A549 treated with DMSO at 1 μM for 4 hours (cell line): ENCODE measurements at places on chromosomes 6 and 20. TPM values are rescaled to one million over a fixed set of nuclear protein-coding genes. Genes with fewer than 3 reads are reported as not detected.

The ACAT2 gene
- total RNA-seq: 25.5 to 31.1 TPM (median 29.7 TPM) in 5 replicates

The OR11A1 gene
- total RNA-seq: not detected in 5 replicates

The DACT2 gene
- 0.20 to 0.65 TPM (median 0.53 TPM) in 5 replicates for total RNA-seq

The XKR7 gene
- 0.01 to 0.04 TPM (median 0.02 TPM) in 5 replicates for total RNA-seq

The ASIP gene
- total RNA-seq: not detected in 5 replicates

The PCNA gene
- 418 to 444 TPM (median 422 TPM) in 5 replicates for total RNA-seq

The KCNK15 gene
- 0.57 to 0.85 TPM (median 0.69 TPM) in 5 replicates for total RNA-seq

The PRL gene
- total RNA-seq: not detected in 5 replicates

The CALHM4 gene
- not detected in 5 replicates for total RNA-seq

The MPC1 gene
- total RNA-seq: 3.7 to 5.1 TPM (median 3.9 TPM) in 5 replicates

The BPI gene
- total RNA-seq: not detected in 5 replicates

The CASS4 gene
- 0.05 to 0.06 TPM (median 0.06 TPM) in 3 of 5 replicates, not detected in the others for total RNA-seq

The SOD2 gene
- 167 to 225 TPM (median 201 TPM) in 5 replicates for total RNA-seq

The FAM217A gene
- not detected in 5 replicates for total RNA-seq

The ANGPT4 gene
- 0.02 to 0.03 TPM (median 0.02 TPM) in 3 of 5 replicates, not detected in the others for total RNA-seq

The VSTM2L gene
- total RNA-seq: 6.2 to 7.2 TPM (median 7.1 TPM) in 5 replicates

The PRPH2 gene
- not detected in 5 replicates for total RNA-seq

The MLN gene
- total RNA-seq: not detected in 5 replicates

The NMBR gene
- total RNA-seq: not detected in 5 replicates

The RAET1L gene
- 0.18 to 0.58 TPM (median 0.36 TPM) in 5 replicates for total RNA-seq

The IL17F gene
- total RNA-seq: not detected in 5 replicates

The MYB gene
- 0.63 to 1.0 TPM (median 0.74 TPM) in 5 replicates for total RNA-seq

The BMP7 gene
- total RNA-seq: 0.48 to 0.91 TPM (median 0.76 TPM) in 5 replicates

The CALHM6 gene
- total RNA-seq: 0.45 TPM in 1 of 5 replicates, not detected in the others

The TMEM14B gene
- total RNA-seq: 130 to 167 TPM (median 142 TPM) in 5 replicates

The TCP11 gene
- not detected in 5 replicates for total RNA-seq

The PCED1A gene
- total RNA-seq: 20.9 to 30.2 TPM (median 28.9 TPM) in 5 replicates

The ADAM33 gene
- total RNA-seq: 0.05 to 0.06 TPM (median 0.05 TPM) in 3 of 5 replicates, not detected in the others

The SLC22A7 gene
- not detected in 5 replicates for total RNA-seq

The DNAH8 gene
- not detected in 5 replicates for total RNA-seq

The NNAT gene
- not detected in 5 replicates for total RNA-seq

The DSP gene
- total RNA-seq: 36.4 to 56.3 TPM (median 50.0 TPM) in 5 replicates

The SLC22A1 gene
- 1.2 to 2.7 TPM (median 1.9 TPM) in 5 replicates for total RNA-seq

The PTCHD4 gene
- total RNA-seq: 0.05 to 0.08 TPM (median 0.06 TPM) in 4 of 5 replicates, not detected in the other

The SLC13A3 gene
- 0.12 TPM in 1 of 5 replicates, not detected in the others for total RNA-seq

The ATP6V1G2 gene
- total RNA-seq: 0.40 to 0.77 TPM (median 0.64 TPM) in 5 replicates

The TINAG gene
- total RNA-seq: not detected in 5 replicates

The COL21A1 gene
- total RNA-seq: 0.56 to 1.4 TPM (median 0.68 TPM) in 5 replicates

The MEA1 gene
- 84.5 to 98.0 TPM (median 96.9 TPM) in 5 replicates for total RNA-seq

The COL9A1 gene
- total RNA-seq: not detected in 5 replicates

The OR2J3 gene
- not detected in 5 replicates for total RNA-seq

The TFAP2D gene
- not detected in 5 replicates for total RNA-seq

The SLC22A3 gene
- total RNA-seq: 35.0 to 46.7 TPM (median 38.2 TPM) in 5 replicates

The PPP1R3G gene
- 1.1 to 1.7 TPM (median 1.3 TPM) in 5 replicates for total RNA-seq

The VSX1 gene
- total RNA-seq: 0.43 to 1.2 TPM (median 1.0 TPM) in 5 replicates

The HLA-DQB1 gene
- not detected in 5 replicates for total RNA-seq

The RNF182 gene
- total RNA-seq: 2.9 to 4.0 TPM (median 3.4 TPM) in 5 replicates

The TNFRSF6B gene
- 0.81 to 1.1 TPM (median 1.0 TPM) in 4 of 5 replicates, not detected in the other for total RNA-seq

The NFATC2 gene
- total RNA-seq: 8.3 to 11.7 TPM (median 9.4 TPM) in 5 replicates

The PDE7B gene
- 1.3 to 2.3 TPM (median 1.6 TPM) in 5 replicates for total RNA-seq

The PLAGL1 gene
- 6.9 to 9.6 TPM (median 9.5 TPM) in 5 replicates for total RNA-seq

The LPA gene
- 0.02 to 0.03 TPM in 2 of 5 replicates, not detected in the others for total RNA-seq

The RWDD1 gene
- total RNA-seq: 23.1 to 41.4 TPM (median 37.2 TPM) in 5 replicates

The MLIP gene
- total RNA-seq: not detected in 5 replicates
